ENCODE measurements at places on chromosomes 11 and 22. TPM values are rescaled to one million over a fixed set of nuclear protein-coding genes. Genes with fewer than 3 reads are reported as not detected.

The IRAG1 gene
- total RNA-seq = 19.2 TPM

The CCDC81 gene
- 2.7 TPM for total RNA-seq

The OR5W2 gene
- total RNA-seq = not detected

The ACR gene
- total RNA-seq = not detected

The DRICH1 gene
- not detected for total RNA-seq

The PNPLA5 gene
- not detected for total RNA-seq

The POU2AF2 gene
- not detected for total RNA-seq

The OR52I2 gene
- total RNA-seq = not detected

The LYVE1 gene
- total RNA-seq = not detected

The DCUN1D5 gene
- total RNA-seq = 43.5 TPM

The CBLIF gene
- total RNA-seq = not detected

The HTR3A gene
- total RNA-seq = not detected

The ACER3 gene
- 12.7 TPM for total RNA-seq

The GUCY1A2 gene
- total RNA-seq = 1.6 TPM

The DPAGT1 gene
- 37.8 TPM for total RNA-seq

The MS4A6E gene
- total RNA-seq = not detected

The ZNRF3 gene
- total RNA-seq = 3.3 TPM

The HBG2 gene
- total RNA-seq = not detected

The PLAAT3 gene
- 10.9 TPM for total RNA-seq

The PKP3 gene
- total RNA-seq = 1.3 TPM

The ZNF70 gene
- 7.4 TPM for total RNA-seq

The HMBS gene
- 14.5 TPM for total RNA-seq

The APOL4 gene
- total RNA-seq = under 0.01 TPM

The OR10A5 gene
- total RNA-seq = not detected

The BLID gene
- total RNA-seq = 6.6 TPM

All from placental pericyte (primary cell).